Uterus (tissue), 4 donors: ENCODE measurements at places on chromosomes 13 and 19. TPM values are rescaled to one million over a fixed set of nuclear protein-coding genes. Genes with fewer than 3 reads are reported as not detected.

The PRTN3 gene
- 2.9 TPM for total RNA-seq

DNA sequence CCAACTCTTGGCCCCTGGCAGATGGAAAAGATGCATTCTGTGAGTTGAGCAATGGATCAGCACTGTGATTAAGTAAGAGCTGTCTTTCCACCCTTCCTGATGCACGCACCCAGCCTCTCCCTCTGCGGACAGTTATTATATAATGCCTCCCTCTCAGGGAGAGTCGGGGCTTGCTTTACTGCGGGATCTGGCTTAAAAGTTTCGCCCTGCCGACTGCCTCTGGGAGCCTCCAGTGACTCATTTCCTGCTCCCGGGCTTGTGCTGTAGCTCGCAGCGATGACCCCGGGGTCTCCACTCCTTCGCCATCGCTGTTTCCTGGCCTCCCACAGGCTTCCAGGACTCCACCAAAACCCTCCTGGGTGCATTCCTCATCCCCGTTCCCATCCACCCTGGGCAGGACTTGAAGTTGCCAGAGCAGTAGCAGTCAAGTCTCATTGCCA, 107.4 kb upstream of the SLC7A1 start:
- peak; percentile 46 for DNase-seq
- H3K4me1 ChIP-seq: no peaks in the 10 kb centered on the region
- H3K27ac ChIP-seq: no peak overlapping the region

The POSTN gene
- total RNA-seq: 67.9 TPM

DNA sequence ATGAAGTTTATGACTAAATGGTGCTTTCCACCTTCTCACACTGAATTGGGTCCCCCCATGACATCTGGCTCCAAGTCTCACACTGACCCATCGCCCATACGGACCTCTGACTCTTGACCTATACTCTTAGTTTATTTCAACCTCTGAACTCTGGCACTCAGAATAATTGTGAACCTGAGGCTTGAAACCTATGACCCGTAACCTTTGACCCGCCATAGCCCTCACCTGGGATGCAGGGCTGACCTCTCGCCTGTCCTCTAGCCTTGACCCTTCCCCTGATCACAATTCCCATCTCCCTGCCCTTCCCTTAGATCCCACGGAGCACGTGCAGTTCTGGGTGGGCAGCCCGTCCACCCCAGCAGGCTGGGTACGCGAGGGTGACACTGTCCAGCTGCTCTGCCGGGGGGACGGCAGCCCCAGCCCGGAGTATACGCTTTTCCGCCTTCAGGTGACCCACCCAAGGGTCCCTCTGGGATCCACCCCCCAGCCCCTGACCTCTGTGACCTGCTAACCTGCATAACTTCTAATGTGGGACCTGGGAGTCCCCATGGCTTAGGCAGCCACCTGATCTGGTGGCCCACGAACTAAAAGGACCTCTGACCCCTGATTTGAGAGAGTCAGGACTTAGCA, 5.1 kb downstream of the BCAM start:
- H3K4me3 ChIP-seq: no peak overlapping the region
- DNase-seq: no peak
- H3K27me3 ChIP-seq: no peaks in the 10 kb centered on the region
- no peak overlapping the region for H3K27ac ChIP-seq
- peaks cover 15% of the 10 kb centered on the region for H3K4me1 ChIP-seq

- H3K4me1 ChIP-seq: no peaks in the 10 kb centered on the region
- DNase-seq: peak; percentile 55
- no peaks in the 10 kb centered on the region for H3K36me3 ChIP-seq
- H3K4me3 ChIP-seq: no peak overlapping the region
Observed at GRCh38 chr13:97124915-97125809, 97.0 kb upstream of the MBNL2 start.

The SPTBN4 gene
- total RNA-seq: 7.0 TPM

DNA sequence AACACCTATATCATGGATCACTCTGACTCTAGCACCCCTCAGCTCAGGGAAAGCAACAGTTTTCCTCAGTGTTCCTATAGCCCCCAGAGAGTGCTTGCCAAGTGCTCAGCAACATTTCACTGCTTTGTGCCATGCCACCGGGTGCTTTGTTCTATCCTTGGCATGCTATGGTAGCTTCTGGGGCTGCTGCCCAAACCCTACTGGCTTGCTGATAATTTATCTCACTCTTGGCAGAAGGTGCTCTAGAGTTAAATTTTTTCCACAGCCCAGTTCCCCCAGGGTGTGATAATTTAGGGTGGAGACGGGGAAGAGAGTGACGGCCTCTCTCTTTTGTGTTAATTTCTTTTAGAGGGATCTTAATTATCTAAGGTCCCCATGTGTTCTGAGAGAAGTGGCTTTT, 12.6 kb upstream of the CSNK1A1L start:
- no peak overlapping the region for H3K27ac ChIP-seq
- H3K4me3 ChIP-seq: no peak overlapping the region
- no peak for DNase-seq
- no peaks in the 10 kb centered on the region for H3K27me3 ChIP-seq
- H3K36me3 ChIP-seq: no peaks in the 10 kb centered on the region

- H3K4me3 ChIP-seq: no peak overlapping the region
- no peaks in the 10 kb centered on the region for H3K4me1 ChIP-seq
- no peaks in the 10 kb centered on the region for H3K36me3 ChIP-seq
- H3K27me3 ChIP-seq: no peaks in the 10 kb centered on the region
- no peak overlapping the region for H3K27ac ChIP-seq
- DNase-seq: no peak
Observed at GRCh38 chr13:69155136-69155535, 952.5 kb upstream of the ATXN8OS start.

The KIR2DL4 gene
- total RNA-seq: not detected

- H3K27ac ChIP-seq: peak overlapping the region; percentile 36
- no peaks in the 10 kb centered on the region for H3K27me3 ChIP-seq
- no peak overlapping the region for H3K4me3 ChIP-seq
- no peak for DNase-seq
Observed at GRCh38 chr13:40063278-40063698, 407.8 kb downstream of the COG6 start.

- H3K27ac ChIP-seq: no peak overlapping the region
- H3K4me3 ChIP-seq: no peak overlapping the region
- H3K27me3 ChIP-seq: no peaks in the 10 kb centered on the region
- no peaks in the 10 kb centered on the region for H3K4me1 ChIP-seq
- DNase-seq: no peak
- H3K36me3 ChIP-seq: no peaks in the 10 kb centered on the region
Observed at GRCh38 chr19:16760990-16761389, 41.3 kb downstream of the NWD1 start.

DNA sequence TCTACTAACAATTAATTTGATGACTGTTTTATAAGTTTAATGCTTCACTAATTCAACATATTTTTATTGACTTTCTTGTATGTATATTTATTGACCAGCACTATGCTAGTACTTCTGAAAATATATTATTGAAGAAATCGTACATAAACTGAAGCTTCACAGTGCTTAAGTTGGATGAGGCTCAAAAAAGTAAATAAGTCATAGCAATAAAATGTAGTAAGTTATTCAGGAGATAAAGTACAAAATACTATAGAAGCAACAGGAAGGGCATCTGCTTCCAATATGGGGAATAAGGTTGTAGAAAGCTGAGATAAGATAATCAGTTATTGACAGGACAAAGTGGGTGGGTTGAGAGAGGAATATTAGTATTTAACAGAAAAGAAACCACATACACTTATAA, 944.9 kb upstream of the MIR17HG start:
- no peak for DNase-seq
- no peak overlapping the region for H3K4me3 ChIP-seq
- H3K27me3 ChIP-seq: no peaks in the 10 kb centered on the region
- no peaks in the 10 kb centered on the region for H3K36me3 ChIP-seq
- H3K4me1 ChIP-seq: no peaks in the 10 kb centered on the region
- no peak overlapping the region for H3K27ac ChIP-seq

The JSRP1 gene
- not detected for total RNA-seq

The CATSPERD gene
- total RNA-seq: not detected

DNA sequence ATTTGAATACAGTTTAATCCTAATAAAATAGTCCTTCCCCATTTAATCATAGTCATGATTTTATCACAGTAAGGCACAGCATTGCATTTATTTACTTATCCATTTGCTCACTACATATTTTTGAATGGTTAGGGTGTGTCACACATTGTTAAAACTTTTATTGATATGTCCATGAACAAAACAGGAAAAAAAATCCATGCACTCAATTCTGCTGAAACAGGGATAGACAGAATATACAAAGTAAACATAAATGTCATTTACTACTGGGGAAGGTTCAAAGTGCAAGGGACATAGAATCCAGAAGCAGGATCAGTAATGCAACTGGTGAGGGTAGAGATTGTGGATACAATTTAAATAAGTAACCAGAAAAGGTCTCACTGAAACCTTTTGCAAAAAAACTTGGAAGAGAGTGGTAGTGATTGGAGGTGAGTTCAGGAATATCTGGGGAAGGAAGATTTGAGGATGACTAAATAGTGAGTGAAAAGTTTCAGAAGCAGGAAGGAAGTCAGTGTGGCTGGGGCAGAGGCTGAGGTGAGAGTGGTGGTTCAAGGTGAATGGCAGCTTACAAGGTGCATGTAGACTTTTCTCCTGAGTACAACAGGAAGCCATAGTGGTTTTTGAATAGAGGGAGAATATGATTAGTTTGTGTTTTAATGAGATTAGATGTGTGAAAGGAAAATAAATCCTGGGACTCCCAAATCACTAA, 387.2 kb upstream of the ATXN8OS start:
- no peaks in the 10 kb centered on the region for H3K4me1 ChIP-seq
- H3K27me3 ChIP-seq: no peaks in the 10 kb centered on the region
- no peak overlapping the region for H3K27ac ChIP-seq
- H3K4me3 ChIP-seq: no peak overlapping the region
- no peak for DNase-seq

The C1QTNF9B gene
- total RNA-seq: not detected

- no peaks in the 10 kb centered on the region for H3K27me3 ChIP-seq
- H3K4me3 ChIP-seq: no peak overlapping the region
- DNase-seq: no peak
Observed at GRCh38 chr13:107993239-107993949, 221.9 kb downstream of the LIG4 start.

DNA sequence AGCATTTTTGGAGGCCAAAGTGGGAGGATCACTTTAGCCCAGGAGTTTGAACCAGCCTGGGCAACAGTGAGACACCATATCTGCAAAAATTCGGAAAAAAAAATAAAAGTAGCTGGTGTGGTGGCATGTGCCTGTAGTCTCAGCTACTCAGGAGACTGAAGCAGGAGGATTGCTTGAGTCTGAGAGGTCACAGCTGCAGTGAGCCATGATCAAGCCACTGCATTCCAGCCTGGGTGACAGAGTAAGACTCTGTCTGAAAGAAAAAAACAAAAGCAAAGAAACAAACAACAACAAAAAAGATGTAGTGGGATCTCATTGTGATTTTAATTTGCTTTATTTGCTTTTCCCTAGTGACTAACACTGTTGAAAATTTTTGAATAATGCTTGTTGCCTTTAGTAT, 394.7 kb upstream of the KLHL1 start:
- no peak overlapping the region for H3K4me3 ChIP-seq
- no peaks in the 10 kb centered on the region for H3K4me1 ChIP-seq
- no peaks in the 10 kb centered on the region for H3K27me3 ChIP-seq
- no peak overlapping the region for H3K27ac ChIP-seq

GRCh38 chr19:14478113-14478545, 3.0 kb upstream of the PTGER1 start:
- no peaks in the 10 kb centered on the region for H3K36me3 ChIP-seq
- no peak overlapping the region for H3K27ac ChIP-seq
- H3K27me3 ChIP-seq: peaks cover 3% of the 10 kb centered on the region
- H3K4me3 ChIP-seq: no peak overlapping the region
- no peak for DNase-seq

DNA sequence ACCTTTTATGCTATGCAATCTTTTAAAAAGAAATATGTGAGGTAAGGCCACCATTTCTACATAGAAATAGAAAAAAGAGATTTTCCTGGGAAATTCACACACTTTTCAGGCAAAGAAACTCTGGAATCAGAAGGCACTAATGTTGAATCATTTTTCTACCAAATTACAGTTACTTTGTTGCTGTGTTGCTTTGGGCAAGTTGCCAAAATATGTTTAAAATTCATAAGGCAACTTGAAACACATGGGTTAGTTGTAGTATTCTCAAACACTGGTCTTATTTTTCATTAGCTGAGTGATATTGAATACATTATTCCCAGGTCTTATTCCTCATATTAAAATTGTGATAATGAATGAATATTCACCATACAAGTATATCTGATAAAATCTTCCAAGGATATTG, 195.0 kb upstream of the SLITRK1 start:
- H3K27me3 ChIP-seq: no peaks in the 10 kb centered on the region
- H3K36me3 ChIP-seq: no peaks in the 10 kb centered on the region
- DNase-seq: no peak
- no peak overlapping the region for H3K27ac ChIP-seq

The TMEM38A gene
- total RNA-seq: 3.5 TPM

DNA sequence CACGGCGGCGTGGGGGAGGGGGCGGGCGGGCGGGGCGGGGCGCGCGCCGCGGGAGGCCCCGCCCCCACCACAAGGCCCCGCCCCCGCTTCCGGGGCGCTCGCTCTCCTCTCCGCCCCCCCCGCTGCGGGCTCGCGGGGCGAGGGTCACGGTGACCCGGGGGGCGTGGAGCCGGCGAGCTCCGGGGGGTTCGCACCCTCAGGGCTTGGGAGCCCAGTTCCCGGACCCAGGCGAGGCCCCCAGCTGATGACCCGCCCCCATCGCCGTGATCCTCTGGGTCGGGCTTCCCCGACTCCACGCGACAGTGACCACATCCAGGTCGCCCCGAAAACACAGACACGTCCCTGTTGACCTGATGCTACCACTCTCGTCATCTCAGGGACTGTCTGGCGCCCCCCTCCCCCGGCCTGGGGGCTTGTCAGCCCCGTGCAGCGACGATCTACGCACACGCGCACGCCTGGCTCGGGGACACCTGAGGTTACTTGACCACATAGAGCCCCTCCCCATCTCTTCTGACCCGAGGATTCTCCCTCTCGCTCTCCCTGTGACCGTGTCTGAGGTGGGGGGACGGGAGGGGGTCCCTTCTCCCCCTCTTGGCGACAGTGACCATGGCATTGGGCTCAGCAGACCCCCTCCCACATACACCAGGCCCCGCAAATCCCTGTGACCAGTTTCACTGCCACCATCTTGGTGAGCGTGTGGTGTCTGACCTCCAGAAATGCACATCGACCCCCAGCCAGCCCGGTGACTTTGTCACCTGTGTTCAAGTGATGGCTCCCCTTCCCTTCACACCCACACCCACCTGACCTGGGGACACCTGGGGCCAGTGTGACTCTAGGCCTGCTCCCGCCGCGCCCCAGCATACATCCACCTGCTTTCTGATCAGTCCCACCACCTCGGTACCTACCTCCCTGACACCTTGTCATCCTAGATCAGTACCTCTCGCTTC, 670 bp downstream of the MAP2K7 start:
- H3K36me3 ChIP-seq: no peaks in the 10 kb centered on the region
- H3K27me3 ChIP-seq: no peaks in the 10 kb centered on the region
- peak overlapping the region; percentile 90 for H3K27ac ChIP-seq
- DNase-seq: peak; percentile 58
- H3K4me3 ChIP-seq: peak overlapping the region; percentile 79
- H3K4me1 ChIP-seq: peaks cover 14% of the 10 kb centered on the region

The MBD3L3 gene
- not detected for total RNA-seq

The GRIK5 gene
- 7.0 TPM for total RNA-seq

GRCh38 chr13:112222971-112223370, 153.2 kb upstream of the SPACA7 start:
- no peaks in the 10 kb centered on the region for H3K36me3 ChIP-seq
- no peak for DNase-seq

GRCh38 chr19:10555610-10555973, 10.2 kb downstream of the KRI1 start:
- no peak overlapping the region for H3K27ac ChIP-seq
- H3K27me3 ChIP-seq: no peaks in the 10 kb centered on the region
- no peak for DNase-seq
- no peaks in the 10 kb centered on the region for H3K4me1 ChIP-seq

The CSNK1A1L gene
- total RNA-seq: not detected

The CLIP3 gene
- 55.6 TPM for total RNA-seq
